NCI-H446 treated with DMSO at 0.1 percent for 48 hours (cell line): ENCODE measurements at places on chromosomes 16 and 17.

DNA sequence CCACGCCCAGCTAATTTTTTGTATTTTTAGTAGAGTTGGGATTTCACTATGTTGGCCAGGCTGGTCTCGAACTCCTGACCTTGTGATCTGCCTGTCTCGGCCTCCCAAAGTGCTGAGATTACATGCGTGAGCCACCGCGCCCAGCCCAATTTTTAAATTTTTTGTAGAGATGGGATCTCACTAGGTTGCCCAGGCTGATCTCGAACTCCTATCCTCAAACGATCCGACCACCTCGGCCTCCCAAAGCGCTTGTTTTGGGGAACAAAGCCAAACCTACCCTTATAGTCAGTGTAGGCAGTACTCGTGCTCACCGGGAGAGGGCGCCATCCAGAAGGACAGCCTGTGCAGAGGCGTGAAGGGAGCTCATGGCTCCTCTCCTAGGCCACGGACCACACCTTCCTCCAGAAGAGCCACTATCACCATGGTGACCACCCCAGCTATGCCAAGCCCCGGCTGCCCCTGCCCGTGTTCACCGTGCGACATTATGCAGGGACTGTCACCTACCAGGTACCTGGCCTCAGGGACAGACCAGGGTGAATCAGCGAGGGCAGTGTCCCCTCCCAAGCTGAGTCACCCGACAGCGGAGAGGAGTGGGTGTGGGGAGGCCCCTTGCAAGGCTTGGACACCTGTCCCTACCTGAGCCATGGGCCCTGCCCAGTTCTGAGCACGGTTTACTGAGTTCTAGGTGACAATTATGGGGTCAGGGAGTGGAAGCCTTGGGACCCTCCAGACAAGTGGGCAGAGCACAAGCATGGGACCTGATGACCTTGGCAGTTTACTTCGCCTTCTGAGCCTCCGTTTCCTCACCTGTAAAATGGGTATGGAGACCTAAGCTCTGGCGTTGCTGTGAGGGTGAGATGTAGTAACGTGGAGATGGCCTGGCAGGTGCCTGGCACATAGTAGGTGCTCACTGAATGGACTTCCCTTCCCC, 13.7 kb downstream of the MYO15B start:
- DNase-seq, result no peak

DNA sequence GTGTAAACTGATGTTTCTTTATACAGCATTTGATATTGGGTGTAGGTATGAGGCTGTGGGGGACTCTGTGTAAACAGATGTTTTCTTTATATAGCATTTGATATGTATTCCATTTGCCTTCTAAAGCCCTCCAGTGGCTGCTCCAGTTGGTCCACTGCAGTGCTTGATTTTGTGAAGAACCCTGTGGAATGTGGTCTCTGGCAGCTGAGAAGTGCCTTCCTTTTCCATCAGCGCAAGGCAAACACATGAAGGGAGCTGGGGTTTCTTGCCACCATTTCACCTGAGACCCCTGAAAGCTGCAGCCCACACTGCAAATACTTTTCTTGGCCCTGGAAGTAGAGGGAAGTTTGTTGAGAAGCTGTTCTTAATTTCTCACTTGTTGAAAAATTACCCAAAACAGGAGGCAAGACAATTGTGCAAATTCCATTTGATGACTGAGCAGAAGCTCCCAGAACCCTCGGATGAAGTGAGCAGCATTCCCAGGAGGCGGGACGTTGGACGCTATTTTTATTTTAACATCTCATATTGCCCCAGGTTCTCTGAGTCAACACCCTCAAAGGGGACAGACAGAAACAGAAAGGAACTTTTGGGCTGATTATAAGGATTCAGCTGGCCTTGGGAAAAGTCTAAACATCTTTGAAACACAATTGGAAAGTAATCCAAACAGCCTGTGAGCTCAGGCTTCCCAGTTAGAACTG, 158.5 kb upstream of the RPH3AL start:
- DNase-seq, result no peak

GRCh38 chr17:68606451-68607307, 5.5 kb upstream of the FAM20A start:
- no peak for DNase-seq

- DNase-seq, result peak; percentile 50
Measured at GRCh38 chr16:71845639-71846430, at the start of gene ATXN1L. TSS of gene ATXN1L (plus strand) at chr16:71845976. CDS start at chr16:71849741, 3,765 bp downstream.

- no peak for DNase-seq
Measured at GRCh38 chr16:85614338-85615013, 1.4 kb downstream of the GSE1 start.

GRCh38 chr17:30134551-30134950, 17.9 kb downstream of the NSRP1 start:
- DNase-seq, result no peak

DNA sequence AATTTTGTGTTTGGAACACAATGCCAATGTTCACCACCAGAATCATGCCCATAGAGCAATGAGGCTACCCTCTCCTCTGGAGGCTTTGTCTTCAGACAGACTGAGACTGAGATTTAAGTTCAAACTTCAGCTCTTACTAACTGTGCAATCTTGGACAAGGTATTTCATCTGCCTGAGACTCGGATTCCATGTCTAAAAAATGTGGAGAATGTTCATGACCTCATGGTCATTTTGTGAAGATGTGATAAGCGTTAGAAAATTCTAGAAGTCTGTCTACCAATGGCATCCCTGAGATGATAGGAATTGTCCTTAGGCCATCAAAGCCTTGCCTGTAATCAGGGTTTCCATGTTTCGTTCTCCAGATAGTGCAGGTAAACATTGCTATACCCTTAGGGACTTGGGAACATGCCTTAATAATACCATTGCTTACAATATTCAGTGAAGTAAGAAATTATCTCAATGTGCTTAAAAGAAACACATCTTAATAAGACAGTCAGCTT, 388.2 kb upstream of the MAF start:
- no peak for DNase-seq

GRCh38 chr17:14294876-14295275, 6.0 kb upstream of the HS3ST3B1 start:
- DNase-seq, result no peak

DNA sequence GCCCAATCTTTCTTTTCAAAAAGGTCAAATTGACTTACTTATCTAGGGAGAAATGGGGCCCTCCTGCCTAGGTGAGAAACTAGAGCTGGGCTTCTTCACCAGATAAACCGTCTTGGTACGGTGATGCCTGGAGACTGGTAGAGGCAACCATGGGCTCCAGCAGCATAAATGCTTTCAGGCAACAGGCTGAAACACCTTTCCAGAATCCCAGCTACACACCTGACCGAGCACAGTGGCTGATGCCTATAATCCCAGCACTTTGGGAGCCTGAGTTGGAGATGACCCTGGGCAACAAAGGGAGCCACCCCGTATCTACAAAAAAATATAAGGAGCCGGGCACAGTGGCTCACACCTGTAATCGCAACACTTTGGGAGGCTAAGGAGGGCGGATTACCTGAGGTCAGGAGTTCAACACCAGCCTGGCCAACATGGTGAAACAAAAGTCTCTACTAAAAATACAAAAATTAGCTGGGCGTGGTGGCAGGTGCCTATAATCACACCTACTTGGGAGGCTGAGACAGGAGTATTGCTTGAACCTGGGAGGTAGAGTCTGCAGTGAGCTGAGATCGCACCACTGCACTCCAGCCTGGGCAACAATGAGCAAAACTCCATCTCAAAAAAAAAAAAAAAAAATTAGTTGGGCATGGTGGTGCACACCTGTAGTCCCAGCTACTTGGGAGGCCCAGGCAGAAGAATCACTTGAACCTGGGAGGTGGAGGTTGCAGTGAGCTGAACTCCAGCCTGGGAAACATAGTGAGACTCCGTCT, 8.0 kb downstream of the TRAF4 start:
- DNase-seq, result no peak

DNA sequence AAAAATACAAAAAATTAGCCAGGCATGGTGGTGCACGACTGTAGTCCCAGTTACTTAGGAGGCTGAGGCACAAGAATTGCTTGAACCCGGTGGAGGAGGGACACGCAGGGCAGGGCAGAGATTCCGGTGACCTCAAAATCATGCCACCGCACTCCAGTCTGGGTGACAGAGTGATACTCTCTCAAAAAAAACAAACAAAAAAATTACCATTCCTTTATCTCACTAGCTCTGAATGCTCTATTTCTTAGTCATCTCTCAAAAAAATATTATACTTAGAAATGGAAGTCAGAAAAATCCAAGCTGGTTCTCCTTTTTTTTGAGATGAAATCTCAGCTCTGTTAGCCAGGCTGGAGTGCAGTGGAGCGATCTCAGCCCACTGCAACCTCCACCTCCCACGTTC, 40.8 kb downstream of the SPOP start:
- no peak for DNase-seq

DNA sequence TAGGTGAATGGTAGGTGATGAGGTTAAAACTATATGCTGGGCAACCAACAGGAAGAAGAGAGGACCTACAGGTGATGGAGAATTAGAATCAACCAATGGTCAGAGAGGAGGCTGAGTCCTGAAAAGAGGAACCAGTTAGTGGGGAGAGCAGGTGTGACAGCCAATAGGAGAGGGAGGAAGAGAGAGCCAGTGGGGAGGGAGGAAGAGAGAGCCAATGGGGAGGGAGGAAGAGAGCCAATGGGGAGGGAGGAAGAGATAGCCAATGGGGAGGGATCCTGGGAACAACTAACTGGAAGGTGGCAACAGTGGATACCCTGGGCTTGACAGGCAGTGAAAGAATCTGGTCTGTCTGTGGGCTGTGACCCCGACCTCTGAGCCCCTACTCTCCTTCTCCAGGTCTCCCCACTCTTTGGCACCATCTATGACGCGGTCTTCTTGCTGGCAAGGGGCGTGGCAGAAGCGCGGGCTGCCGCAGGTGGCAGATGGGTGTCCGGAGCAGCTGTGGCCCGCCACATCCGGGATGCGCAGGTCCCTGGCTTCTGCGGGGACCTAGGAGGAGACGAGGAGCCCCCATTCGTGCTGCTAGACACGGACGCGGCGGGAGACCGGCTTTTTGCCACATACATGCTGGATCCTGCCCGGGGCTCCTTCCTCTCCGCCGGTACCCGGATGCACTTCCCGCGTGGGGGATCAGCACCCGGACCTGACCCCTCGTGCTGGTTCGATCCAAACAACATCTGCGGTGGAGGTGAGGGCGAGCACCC, 3.7 kb downstream of the GUCY2D start:
- no peak for DNase-seq

- no peak for DNase-seq
Measured at GRCh38 chr17:12342609-12343435, 322.1 kb downstream of the MAP2K4 start.

DNA sequence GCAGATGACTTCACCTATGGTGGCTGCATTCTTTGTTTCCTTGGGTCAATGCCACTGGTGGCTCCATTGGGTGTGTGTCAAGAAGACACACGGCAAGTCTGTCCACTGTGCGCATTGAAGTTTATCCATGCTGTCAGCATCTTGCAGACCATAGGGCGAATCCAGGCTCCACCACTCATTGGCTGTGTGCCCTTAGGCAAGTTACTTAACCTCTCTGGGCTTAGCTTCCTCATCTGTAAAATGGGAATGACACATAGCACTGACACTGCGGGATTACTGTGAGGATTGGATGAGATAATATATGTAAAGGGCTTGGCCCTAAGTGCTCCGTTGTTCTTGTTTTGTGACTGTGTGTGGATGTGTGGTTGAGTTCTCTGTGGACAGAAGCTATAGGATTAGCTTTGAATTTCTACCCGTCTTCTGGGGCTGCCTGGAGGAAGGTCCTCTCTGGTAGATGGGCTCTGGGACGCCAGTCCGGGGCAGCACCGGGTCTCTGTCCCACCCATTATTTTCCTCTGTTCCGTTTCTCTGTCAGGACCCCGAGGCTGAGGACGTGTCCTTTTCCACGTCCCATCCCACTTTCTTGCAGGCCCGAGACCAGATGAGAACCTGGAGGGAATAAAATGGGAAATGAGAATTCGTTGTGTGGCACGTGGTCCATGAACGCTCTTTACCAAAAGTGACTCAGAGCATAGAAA, 178.4 kb downstream of the IRF8 start:
- no peak for DNase-seq

- no peak for DNase-seq
Measured at GRCh38 chr17:82806645-82807044, 33.2 kb downstream of the ZNF750 start.
